AG08395 (cell line): ENCODE measurements at places on chromosomes 2 and 18.

DNA sequence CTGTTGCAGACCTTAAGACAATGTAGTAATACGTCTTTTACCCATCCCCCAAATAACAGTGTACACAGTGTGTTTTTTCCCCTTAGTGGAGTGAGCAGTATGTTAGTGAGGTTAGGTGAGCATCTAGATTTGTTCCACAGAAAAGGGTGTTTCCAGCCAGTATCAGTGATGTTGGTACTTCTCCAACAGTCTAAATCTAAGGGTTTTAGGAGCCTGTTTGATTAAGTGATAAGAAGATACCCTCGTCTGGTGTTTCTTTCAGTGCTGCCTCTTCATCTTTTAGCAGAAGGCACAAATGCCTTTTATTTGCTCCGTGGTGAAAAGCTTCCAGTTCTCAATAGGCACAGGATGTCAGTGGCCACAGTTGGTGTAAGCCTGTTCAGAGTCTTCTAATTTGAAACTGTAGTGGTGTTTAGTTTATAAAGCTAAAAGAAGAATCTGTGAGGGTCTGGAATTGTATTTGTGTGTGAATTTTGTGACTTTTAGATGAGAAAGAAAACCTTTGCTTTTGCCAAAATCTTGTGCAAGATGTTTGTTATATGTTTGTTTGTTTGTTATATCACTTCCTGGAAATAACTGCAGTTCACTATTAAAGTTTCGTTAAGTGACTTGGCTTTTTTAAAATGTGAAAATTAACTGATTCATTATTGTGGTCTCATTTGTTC, 71.2 kb downstream of the MAP4K4 start:
- DNase-seq: no peak

GRCh38 chr2:61463769-61464475, 7.0 kb downstream of the USP34 start:
- no peak for DNase-seq

DNA sequence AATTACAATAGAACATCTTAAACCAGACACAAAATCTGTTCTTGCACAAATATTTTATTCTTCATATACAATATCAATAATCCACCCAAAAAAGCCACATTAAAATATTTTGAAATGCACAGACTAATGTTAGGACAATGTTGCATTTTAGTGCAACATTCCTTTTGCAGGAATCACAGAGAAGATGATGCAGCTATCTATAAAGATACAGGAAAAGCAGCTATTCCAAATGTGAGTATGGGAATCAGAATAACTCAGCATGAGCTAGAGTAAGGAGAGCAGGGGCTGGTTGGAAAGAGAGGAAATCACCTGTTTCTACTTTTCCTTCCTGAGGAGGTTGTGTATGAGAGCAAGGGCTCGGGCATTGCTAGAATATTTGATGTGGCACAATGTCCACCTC, 4.8 kb downstream of the C2orf66 start:
- DNase-seq: peak; percentile 9

- no peak for DNase-seq
These were observed 267.7 kb downstream of the BCL11A start for GRCh38 chr2:60285626-60286316.

DNA sequence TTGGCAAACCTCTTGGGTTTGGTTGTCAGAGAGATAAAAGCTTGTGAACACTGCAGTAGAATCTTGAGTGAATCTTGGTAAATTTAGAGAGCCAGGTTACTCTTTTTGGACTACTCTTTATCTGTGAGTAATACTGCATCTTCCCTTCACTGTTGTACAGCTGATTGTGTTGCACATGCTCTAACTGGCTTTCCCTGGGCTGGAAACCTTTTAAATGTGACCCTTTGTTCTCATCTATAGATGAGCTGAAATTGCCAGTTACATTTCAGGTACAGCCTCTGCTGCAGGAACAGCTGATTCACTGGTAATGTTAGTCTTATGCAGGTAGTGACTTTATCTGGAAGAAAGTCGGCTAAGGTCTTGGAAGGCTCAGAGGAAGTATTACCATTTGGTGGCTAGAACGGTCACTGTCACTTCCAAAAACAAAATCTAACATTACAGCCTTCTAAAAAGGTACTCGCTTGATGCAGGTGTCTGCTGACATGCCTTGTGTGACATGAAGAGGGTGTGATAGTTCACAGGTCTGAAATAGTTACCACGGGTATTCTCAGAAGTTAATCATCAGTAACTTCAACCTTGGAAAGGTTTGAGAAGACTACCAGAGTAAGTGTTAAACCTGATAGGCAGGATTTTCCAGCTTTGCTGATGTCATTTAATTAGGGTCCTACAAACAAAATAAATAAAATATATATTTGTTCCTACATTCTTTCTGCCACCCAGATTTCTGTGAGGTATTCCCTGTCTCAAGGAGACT, 851.1 kb downstream of the SLC4A3 start:
- DNase-seq: no peak

GRCh38 chr2:238029853-238030252, 30.9 kb upstream of the SCLY start:
- no peak for DNase-seq

DNA sequence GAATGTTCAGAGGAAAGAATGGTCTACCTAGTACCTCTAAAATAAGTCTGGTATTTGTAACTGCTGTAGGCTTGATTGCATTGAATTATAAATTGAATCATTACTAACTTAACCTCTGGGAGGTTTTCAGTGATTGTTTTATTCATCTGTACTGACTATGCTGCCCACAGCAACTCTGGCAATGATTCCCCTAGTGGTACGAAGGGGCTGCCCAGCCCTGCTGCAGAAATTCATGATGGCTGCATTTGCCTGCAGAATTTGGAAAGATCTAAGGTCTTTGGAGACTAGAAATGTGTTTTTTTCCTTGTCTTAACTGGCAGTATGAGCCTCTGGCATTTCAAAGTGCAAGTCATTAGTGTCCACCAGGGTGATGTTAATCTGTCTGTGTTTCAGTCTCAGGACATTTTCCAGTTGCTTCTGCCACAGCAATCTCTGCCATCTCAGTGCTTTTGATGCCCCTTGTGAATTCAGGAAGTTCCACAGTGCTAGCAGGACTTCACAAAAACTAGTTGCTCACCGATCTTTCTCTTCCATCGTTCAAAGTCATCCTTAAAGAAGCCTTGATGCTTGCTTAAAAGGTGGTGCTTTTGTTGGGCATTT, 13.4 kb upstream of the LRPPRC start:
- no peak for DNase-seq
